ENCODE measurements at places on chromosomes 1 and 21. TPM values are rescaled to one million over a fixed set of nuclear protein-coding genes. Genes with fewer than 3 reads are reported as not detected.

DNA sequence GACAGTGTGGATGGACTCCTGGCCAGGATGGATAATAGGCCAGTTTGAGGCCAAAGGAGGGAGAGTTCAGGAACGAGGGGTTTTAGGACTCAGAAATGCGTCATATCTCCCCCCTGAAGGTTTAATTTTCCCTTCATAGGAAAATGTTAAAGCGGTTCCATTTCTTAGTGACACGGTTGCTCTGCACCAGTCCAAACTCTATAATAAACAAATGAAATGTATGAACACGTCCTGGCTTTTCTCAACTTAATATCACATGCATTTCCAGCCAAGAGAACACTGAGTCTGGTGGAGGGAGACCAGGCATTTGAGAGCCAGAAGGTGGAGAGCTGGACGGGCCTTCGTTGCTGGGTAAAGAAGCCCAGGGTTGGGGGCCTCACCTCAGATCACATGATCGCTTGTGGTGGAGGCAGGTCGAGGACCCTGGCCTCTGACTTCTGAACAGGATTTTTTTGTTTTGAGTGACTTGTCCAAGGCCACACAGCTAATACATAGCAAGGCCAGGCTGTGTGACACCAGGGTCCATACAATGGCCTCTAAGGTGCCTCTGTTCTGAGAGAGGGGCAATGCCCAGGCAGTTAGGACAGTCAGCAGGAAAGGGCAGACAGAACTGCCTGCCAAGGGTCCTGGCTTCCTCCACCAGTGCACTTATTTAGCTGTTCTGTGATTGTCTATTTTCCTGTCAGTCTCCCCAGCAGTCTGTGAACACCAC is 11.4 kb downstream of the SLC1A7 start:
- peak; percentile 11 for DNase-seq

DNA sequence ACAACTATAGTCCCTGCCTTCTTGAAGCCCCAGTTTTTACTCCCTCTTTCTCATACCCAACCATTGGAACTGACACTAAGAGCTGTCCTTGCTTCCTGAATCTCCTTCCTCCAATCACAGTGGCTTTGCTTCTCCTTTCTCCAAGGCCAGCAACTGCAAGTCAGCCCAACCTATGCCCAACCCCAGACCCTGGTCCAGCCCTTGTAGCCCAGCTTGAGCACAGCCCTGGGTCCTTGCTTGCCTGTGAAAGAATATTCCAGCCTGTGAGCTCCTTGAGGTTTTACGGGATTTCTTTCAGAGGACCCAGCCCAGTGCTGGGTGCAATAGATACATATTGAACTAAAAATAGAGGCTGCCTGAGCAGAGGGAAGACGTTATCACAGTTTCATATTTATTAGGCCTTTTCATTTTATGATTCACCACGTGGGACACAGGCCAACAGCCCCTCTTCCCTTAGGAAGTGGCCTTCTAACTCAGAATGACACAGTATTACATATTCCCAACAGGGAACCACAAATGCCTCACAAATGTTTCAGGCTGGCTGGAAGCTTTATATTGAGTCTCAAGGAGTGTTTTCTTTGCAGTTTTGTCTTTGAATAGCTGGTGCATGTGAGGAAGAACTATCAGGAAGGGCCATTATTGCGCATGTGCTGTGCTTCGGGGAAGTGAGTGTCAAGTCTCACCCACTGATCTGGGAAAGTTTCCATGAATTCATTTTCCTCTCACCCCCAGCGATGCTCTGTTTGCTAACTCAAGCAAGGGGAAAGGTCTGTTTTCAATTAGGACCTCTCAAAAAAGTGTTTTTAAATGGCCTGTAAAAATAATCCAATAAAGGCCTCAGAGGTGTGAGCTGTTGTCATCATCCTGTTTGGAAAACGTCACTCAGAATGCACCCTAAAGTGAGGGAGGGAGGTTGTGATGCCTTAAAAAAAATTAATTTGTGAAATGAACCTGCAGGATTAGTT is 92.3 kb upstream of the NFIA start:
- no peak for DNase-seq

GRCh38 chr1:226814751-226815537 is 55.5 kb upstream of the PSEN2 start:
- peak; percentile 92 for DNase-seq

GRCh38 chr21:26811482-26811881 is 33.7 kb downstream of the ADAMTS1 start:
- no peak for DNase-seq

DNA sequence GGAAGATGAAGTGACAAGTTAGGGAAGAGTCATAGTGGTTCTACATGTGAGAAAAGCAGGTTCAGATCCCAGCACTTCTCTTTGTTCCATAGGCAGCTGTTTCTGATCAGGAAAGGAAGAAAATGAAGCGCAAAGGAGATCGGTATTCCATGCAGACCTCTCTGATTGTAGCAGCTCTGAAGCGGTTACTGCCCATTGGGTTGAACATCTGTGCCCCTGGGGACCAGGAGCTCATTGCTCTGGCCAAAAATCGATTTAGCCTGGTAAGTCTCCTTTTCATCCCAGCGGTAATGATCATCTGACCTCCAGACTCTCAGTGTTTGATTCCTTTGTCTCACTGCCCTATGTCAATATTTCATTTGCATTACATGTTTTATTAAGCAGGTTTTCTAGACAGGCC is 173.6 kb downstream of the ZP4 start:
- DNase-seq: no peak

- no peak for DNase-seq
Observed at GRCh38 chr1:67883069-67883468, 49.8 kb upstream of the GNG12 start.

DNA sequence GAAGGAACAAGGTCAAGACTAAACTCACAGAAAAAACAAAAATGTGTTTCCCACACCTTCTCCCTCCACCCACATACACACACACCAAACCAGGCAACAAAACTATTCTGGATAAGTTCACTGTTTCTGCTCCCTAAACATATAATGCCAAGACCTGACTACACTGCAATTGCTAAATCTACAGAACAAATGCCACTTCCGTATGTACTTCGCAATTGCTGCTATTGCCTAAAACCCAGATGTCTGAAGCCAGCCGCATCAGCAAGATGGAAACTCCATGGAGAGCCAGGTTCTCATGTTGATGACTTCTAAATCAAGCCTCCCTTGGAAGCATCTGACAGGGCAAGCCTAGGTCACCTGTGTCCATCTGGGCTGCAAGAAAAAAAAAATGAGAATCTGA is 8.3 kb upstream of the AIM2 start:
- no peak for DNase-seq

GRCh38 chr21:41802684-41803083 is 35.8 kb upstream of the RIPK4 start:
- DNase-seq: no peak

The SPOCD1 gene
- 8.0 TPM for total RNA-seq

The NUF2 gene
- total RNA-seq: 1.2 TPM

The MASP2 gene
- total RNA-seq: not detected

The KLHDC9 gene
- total RNA-seq: 6.8 TPM

All from upper lobe of left lung (tissue), 6 donors.